ENCODE measurements at places on chromosomes 6 and 20. TPM values are rescaled to one million over a fixed set of nuclear protein-coding genes. Genes with fewer than 3 reads are reported as not detected.

Gene SLC12A5
- polyA plus RNA-seq, result 66.5 TPM

Gene HSPA1A
- polyA plus RNA-seq, result 286 TPM

Gene TRIM31
- polyA plus RNA-seq, result not detected

Gene TSPO2
- not detected for polyA plus RNA-seq

Gene LST1
- polyA plus RNA-seq, result 11.2 TPM
